Aorta (tissue), 5 donors: ENCODE measurements at places on chromosomes 7 and 10. TPM values are rescaled to one million over a fixed set of nuclear protein-coding genes. Genes with fewer than 3 reads are reported as not detected.

DNA sequence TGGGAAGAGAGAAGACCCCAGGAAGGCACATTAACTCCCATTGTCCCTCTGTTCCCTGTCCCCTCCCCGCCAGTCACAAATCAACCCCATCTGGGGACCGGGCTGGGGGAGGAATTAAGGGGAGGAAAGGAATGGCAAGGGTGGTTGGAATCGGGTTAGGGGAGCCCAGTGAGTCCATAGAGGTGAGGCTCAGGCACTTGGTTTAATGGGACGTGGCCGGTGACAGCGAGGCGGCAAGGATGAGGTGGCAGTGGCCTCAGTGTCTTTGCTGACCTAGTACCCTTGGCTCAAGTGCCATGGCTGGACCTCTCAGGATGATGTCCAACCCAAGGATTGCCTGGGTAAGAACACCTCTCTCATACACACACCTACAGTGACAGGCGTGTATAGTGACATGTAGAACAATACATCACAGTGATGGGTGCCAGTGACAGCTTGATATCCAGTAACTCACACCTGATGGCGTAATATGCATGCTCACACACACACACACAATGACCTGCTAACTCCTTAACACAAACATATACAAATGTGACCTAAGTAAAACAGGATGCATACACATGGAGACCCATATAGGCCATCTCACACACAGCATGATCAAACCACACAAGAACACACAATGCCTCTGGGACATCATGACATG is 12.3 kb downstream of the KCNIP2 start:
- DNase-seq, result no peak

The IL6 gene
- 13.1 TPM for total RNA-seq

DNA sequence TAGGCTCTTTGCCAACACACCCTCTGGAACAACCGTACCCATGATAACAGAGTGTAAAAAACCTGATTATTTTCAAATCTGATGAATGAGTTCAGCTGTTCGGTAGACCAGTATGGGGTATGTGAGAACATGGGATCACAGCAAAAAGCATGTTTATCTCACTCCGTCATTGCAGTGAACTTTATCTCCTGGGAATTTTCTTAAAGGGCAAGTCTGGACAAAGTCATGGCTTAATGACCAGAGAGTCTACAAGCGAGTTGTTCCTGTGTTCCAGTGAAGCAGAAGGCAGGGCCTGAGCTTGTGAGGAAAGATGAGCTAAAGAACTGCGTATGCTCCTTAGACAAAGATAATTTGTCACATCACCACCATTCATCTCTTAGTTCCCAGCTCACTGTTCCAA is 219.7 kb downstream of the TRIL start:
- DNase-seq, result no peak

The ADAM12 gene
- total RNA-seq, result 5.5 TPM

DNA sequence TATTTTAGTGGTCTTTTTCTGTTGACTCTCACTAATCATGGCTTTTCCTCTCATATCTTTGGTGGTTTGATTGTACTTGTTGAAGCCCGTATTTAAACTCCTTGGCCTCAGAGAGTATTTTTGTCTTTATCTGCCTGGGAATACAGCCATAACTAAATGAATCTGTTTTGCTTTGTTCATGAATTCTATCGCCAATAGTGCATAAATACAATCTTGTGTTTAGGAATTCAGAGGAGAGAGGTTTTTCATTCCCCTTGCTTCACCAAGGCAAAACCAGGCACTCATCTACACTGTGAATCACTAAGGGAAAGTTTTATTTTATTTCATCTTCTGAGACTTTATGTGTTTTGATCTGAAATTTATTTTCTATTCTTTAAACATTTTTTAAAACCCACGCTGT is 152.7 kb downstream of the BICC1 start:
- no peak for DNase-seq

- DNase-seq, result peak; percentile 95
Observed at GRCh38 chr7:48088559-48089045, 463 bp upstream of the UPP1 start.

DNA sequence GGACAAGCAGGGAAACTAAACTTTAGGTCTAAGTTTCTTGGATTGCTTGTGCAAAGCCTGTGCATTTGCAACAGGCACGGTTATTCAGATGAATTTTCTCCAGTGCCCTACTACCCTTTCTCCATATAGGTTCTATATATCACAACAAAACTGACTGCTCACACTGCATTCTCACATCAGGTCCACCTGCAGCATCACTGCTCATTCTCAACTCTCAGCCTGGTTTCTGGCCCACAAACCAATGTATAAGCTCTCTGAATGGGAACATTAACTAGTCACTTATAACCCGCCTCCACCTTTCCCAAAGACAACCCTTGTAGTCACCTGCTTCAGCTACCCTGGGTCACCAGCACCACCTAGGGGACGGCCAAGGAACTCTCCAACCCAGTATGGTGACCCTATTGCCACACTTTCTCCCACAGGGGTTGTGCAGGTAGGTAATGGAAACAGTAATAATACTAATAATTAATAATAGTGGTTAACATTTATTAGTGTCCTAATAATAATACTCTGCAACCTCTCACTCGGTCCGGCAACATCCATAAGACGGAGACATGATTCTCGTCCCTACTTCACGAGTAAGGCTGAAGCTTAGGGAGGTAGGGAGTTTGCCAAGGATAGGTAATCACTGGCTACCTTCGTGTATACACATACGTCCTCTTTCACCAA is 97.3 kb downstream of the CLEC2L start:
- no peak for DNase-seq

The CLCN1 gene
- total RNA-seq, result not detected

GRCh38 chr10:6228647-6229046 is 25.9 kb downstream of the PFKFB3 start:
- DNase-seq, result peak; percentile 67

DNA sequence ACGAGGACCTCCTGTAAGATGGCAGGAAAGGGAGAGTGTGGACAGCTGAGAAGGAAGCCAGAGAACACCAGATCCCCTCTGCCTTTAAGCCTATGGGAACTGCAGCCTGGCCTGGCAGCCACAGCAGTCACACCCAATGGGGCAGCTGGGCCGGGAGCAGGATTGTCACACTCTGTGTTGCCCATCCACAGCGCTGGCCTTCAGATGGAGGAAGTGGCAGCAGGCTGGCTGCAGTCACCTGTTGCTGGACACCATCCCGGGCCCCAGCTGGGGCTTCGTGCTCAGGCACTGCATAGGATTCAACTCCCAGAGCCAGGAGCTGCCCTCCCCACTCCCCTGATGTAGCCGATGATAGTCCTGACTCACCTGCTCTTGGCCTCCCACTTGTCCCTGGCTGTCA is 114.4 kb downstream of the COL13A1 start:
- no peak for DNase-seq

GRCh38 chr10:17751781-17752445 is at the start of gene TMEM236:
Gene TMEM236 (plus strand): TSS chr10:17752201. CDS start chr10:17752296, 95 bp downstream.
- no peak for DNase-seq

The ZNF488 gene
- total RNA-seq, result 0.12 TPM
